ENCODE measurements at places on chromosomes 12 and 14.

GRCh38 chr14:98173305-98173704 is 1098.7 kb downstream of the BCL11B start:
- DNase-seq: no peak

- peak; percentile 14 for DNase-seq
Measured at GRCh38 chr12:95258151-95258550, 40.5 kb downstream of the VEZT start.

DNA sequence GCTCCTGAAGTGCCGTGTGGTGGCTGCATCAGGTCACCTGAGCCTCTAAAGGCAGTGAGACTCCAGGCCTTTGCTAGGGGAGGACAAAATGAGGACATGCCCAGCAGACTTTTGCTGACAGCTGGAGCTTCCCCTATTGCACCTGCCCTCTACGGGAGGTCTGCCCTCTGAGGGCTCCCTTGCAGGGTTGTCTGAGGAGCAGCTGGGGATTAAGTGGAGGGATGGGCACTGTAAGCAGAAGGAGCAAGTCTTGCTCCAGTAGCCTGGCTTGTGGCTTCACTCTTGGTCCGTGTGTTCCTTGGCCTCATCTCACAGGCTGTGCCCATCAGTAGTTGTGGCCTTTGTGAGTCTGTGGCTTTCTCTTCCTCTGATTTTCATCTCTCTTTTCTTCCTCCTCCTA is 66.9 kb upstream of the NRXN3 start:
- DNase-seq: no peak

DNA sequence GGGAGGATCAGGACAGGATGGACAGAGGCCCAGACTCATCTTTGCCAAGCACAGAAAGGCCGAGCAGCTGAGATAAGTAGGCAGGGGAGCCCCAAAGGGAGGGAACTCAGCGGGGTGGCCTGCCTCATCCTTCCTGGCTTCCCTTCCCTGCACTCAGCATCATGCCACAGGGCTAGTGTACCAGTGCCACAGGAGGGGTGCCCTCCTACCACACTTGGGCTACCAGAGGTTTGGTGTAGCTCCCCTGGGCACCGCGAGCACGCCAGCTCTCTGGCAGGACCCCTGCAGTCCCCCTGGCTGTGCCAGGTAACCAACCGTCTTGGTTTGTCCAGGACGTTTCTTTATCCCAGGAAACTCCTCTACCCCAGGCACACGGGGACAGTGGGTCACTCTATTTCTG is 123.5 kb downstream of the ESRRB start:
- no peak for DNase-seq

DNA sequence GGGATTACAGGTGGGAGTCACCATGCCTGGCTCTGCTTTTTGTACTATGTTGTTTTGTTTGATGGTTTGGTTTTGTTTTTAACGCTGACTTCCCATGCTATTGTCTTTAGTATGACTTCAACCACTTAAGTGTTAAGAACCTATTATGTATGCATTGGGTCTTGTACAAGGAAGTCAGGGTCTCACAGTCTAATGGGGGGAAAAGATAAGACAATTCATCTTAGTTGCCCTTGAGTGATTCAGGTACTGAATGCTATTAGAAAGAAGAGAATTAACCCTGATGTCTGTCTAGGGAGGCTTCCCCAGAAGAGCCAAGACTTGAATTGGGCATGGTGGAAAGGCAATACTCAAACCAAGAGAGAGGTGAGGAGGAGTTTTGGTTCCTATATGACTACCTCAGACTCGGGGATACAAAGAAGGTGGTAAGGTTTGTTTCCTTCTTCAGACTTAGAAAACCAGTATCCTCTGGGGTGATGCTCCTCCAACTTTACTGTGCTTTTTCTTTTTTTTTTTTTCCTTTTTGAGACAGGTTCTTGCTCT is 64.6 kb downstream of the SUSD6 start:
- DNase-seq: no peak

DNA sequence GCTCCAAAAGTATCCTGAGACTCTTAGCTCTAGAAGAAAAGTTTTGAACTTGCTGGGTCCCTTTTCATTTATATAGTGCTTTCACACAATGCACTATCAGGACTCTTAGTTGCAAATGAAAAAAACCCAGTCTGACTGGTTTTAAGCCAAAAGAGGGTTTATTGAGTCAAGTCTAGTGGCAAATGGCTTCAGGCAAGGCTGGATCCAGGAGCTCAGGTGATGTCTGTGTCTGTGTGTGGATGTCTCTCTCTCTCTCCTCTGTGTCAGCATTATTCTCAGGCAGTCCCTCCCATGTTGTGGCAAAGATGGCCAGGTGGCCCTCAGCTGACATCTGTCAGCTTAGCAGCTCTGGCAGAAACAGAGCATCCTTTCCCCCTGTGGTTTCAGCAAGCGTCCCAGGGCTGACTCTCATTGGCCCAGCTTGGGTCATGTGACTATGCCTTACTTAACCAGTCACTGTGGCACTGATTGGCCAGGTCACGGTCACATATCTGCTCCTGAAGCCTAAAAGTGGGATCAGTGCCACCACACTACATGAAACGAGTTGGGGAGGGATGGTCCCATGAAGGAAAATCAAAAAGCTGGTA is 6.2 kb downstream of the TMEM120B start:
- no peak for DNase-seq

GRCh38 chr14:65222440-65222858 is 120.1 kb upstream of the MAX start:
- DNase-seq: peak; percentile 41

DNA sequence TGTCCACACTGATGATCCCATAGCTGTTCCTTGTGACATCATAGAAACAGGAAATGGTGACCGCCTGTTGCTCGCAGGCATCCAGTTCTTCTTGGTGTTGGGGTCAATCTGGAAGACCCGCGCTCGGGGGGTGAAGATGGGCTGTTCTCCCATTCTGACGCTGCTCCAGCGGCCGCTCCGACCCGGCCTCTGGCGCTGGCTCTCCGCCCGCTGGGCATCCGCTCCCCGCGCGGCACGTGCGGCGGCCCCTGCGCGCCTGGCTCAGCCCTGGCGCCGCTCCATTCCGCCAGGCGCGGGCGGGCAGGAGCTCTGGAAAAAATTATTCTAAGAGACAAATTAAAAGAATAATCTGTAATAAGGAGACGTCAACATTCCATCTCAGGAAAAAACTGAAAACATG is 761.1 kb downstream of the TMEM121 start:
- no peak for DNase-seq

DNA sequence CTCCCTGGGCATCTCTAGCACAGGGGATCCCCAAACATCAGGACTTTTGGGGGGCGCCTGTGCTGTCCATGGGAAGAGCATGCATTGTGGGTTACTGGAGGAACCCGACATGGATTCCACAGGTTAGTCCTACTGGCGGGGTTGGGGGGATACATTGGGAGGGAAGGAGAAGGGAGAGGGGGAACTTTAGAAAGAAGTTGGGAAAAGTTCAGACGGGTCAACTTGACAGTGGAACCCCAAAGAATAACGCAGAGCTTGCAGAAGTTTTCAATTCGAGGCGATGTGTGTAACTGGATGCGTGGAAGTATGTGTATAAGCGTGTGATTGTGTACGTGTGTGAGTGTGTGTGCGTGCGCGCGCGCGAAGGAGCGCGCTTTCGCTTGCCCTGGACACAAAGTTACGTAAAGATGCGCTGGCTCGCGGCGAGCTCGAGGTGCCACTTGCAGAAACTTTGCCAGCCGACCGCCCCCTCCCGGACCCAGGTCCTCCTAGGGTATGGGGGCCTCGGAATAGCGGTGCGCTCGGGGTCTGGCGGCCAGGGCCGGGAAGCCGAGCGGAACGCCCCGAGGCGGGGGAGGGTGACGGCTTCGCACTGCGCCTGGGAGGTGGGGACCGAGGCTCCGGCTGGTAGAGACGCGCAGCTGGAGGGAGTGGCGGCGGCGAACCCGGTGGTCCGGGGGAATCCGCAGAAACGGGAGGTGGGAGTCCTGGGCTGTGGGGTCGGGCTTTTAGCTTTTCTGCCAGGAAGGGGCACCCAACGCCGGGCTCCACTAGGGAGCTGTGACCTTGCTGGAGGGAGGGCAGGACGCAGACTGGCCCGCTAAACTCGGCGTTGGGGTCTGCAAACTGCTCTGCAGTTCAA is 669 bp downstream of the RFX4 start:
- no peak for DNase-seq

Data from SW480 (cell line).